ENCODE measurements at places on chromosomes 6 and 20. TPM values are rescaled to one million over a fixed set of nuclear protein-coding genes. Genes with fewer than 3 reads are reported as not detected.

GRCh38 chr20:63846128-63846771 is 15.0 kb upstream of the ABHD16B start:
- no peak for DNase-seq
- peaks cover 20% of the 10 kb centered on the region for H3K4me1 ChIP-seq
- no peak overlapping the region for H3K27ac ChIP-seq
- no peak overlapping the region for H3K4me3 ChIP-seq
- no peaks in the 10 kb centered on the region for H3K36me3 ChIP-seq

- H3K4me3 ChIP-seq, result no peak overlapping the region
- H3K27ac ChIP-seq, result no peak overlapping the region
Measured at GRCh38 chr6:155580904-155581303, 125.3 kb upstream of the NOX3 start.

DNA sequence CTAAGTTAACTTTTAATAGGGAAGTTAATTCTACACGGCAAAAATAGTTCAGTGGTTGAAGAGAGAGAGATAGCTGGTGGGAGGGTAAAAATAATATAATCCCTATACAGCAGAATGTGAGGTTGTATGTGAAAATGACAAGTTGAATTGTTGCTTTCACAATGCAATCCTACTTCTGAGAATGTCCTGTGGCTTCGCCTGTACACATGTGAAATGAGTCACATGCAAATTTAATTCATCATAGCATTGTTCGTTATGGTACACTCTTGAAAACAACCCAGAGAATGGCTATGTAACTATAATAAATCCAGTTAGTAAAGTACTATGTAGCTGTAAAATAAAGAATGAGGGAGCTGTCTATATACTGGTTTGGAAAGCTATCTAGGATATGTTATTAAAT is 46.0 kb upstream of the HINT3 start:
- no peaks in the 10 kb centered on the region for H3K27me3 ChIP-seq
- H3K4me3 ChIP-seq, result no peak overlapping the region
- H3K4me1 ChIP-seq, result peaks cover 8% of the 10 kb centered on the region
- DNase-seq, result peak; percentile 57

- no peak overlapping the region for H3K27ac ChIP-seq
- H3K27me3 ChIP-seq, result no peaks in the 10 kb centered on the region
- H3K4me1 ChIP-seq, result no peaks in the 10 kb centered on the region
- DNase-seq, result no peak
- no peak overlapping the region for H3K4me3 ChIP-seq
- no peaks in the 10 kb centered on the region for H3K36me3 ChIP-seq
Measured at GRCh38 chr6:155595284-155595683, 139.6 kb upstream of the NOX3 start.

- no peak overlapping the region for H3K27ac ChIP-seq
- H3K4me3 ChIP-seq, result no peak overlapping the region
- H3K36me3 ChIP-seq, result no peaks in the 10 kb centered on the region
- no peaks in the 10 kb centered on the region for H3K4me1 ChIP-seq
- no peak for DNase-seq
Measured at GRCh38 chr6:77561768-77562314, 91.0 kb upstream of the MEI4 start.

The TCEA2 gene
- total RNA-seq, result 52.4 TPM

The MED23 gene
- total RNA-seq, result 28.3 TPM

The PRDM13 gene
- not detected for total RNA-seq
